ENCODE measurements at places on chromosomes 5 and 9.

DNA sequence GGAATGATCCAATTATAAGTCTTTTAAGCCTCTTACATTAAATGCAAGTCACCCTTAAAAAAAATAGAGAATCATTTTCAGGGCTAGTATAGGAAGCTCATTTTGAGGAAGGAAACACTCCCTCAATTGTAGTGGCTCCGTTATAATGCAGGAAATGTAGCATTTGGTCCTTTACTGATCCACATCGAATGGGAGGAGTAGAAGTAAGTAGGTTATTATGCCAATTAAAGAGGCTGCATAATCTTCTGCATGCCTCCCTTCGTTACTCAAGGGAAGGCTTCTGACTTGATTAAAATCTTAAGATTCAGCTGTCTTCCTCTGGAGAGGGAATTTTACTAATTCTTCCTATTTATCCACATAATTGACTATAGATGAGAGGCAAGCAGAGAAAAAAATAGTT is 579.2 kb upstream of the COX7C start:
- DNase-seq: no peak

GRCh38 chr9:34610434-34611206 is 1.3 kb downstream of the RPP25L start:
- DNase-seq: no peak

DNA sequence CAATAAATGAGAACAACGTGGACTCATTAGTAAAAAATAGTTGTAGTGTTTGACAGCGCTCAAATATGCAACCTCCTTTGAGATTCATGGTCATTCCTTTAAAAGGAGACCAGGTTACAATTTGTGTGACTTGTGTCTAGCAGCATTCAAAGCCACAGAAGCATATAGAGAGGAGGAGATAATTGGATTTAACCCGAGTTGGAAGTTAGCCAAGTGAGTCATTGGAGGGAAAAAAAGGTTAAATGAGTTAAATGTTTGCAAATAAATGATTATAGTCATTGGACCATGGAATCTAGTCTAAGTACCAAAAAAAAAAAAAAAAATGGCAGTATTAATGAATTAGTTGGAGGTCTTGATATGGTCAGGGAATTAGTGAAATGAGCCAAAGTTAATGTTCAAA is 90.9 kb downstream of the ITGA1 start:
- no peak for DNase-seq

- DNase-seq: peak; percentile 21
These were observed 51.3 kb downstream of the ARHGEF37 start for GRCh38 chr5:149632311-149633251.

GRCh38 chr9:71980266-71981190 is 69.1 kb downstream of the C9orf85 start:
- no peak for DNase-seq

Data from GM12865 (cell line).